ENCODE measurements at places on chromosomes 13 and 19.

- no peak for DNase-seq
Measured at GRCh38 chr13:44867825-44868224, 121.4 kb downstream of the NUFIP1 start.

GRCh38 chr19:29505097-29505824 is 20.5 kb upstream of the VSTM2B start:
- no peak for DNase-seq

- no peak for DNase-seq
Measured at GRCh38 chr19:40872209-40872608, 9.8 kb downstream of the CYP2A7 start.

GRCh38 chr13:38535261-38535660 is 151.6 kb upstream of the FREM2 start:
- DNase-seq, result peak; percentile 3

- peak; percentile 32 for DNase-seq
Measured at GRCh38 chr19:12788682-12789097, 2.6 kb upstream of the JUNB start.

DNA sequence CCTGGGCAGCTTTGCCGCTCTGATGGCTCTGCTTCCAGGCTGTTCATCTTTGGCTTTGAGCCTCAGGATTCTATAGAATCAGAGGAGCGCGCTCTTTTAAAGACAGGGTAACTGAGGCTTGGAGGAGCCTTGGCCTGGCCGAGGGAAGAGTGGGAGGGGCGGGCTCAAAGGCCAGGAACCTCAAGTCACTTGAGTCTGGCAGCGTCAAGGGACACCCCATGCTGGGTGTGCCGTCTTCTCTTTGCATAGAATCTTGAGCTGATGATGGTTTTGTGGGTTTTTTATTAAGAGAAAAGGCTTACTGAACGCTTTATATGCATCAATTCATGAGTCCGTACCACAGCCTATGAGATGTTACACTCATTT is 1.1 kb downstream of the PGLS start:
- DNase-seq, result no peak

- no peak for DNase-seq
Measured at GRCh38 chr19:4089400-4089908, 22.8 kb upstream of the ZBTB7A start.

All from NCI-H2029 (cell line).